ENCODE measurements at places on chromosomes 3 and 15. TPM values are rescaled to one million over a fixed set of nuclear protein-coding genes. Genes with fewer than 3 reads are reported as not detected.

Gene SSUH2
- not detected for total RNA-seq

Gene CLSTN2
- under 0.01 TPM for total RNA-seq

- DNase-seq: no peak
Measured at GRCh38 chr3:71857956-71858355, 73.0 kb upstream of the PROK2 start.

GRCh38 chr15:77497110-77497737, 76.5 kb downstream of the HMG20A start:
- no peak for DNase-seq

DNA sequence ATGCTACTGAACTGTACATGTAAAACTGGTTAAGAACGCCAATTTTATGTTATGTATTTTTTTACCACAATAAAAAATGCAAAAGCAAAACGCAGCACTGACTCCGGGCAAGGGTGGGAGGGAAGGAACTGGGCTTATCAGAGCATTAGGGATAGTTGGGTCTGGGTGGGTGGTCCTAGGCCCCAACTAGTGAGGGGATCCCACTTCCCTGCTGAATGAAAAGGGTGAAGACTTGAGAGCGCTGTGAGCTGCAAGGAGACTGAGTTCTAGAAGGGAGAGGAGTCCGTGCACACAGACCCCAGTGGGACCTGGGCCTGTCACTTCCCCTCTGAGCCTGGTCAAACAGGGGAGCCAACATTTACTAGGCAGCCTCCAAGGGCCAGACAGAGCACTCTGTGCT, 98.6 kb downstream of the TPRA1 start:
- no peak for DNase-seq

DNA sequence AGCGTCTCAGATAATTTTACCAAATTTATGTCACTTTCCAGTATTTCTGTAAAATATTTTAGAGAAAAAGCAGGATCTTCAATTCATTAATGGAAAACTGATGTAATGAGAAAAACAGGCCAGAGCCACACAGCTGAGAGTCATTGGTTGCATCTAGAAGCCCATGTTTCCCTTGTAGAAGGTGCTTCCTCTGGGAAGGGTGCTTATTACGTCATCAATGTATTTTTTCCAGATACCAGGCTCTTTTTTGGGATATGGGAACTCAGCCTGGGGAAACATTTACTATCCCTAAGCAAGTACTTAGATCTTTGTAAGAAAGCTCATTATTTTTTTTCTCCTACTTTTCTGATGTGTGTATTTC, 89.1 kb upstream of the PHLDB2 start:
- no peak for DNase-seq

GRCh38 chr15:79025201-79025600, 65.4 kb downstream of the RASGRF1 start:
- no peak for DNase-seq

GRCh38 chr3:72336821-72337479, 511.3 kb downstream of the SHQ1 start:
- no peak for DNase-seq

GRCh38 chr3:145333931-145334330, 827.1 kb downstream of the PLOD2 start:
- no peak for DNase-seq

- DNase-seq: no peak
Measured at GRCh38 chr15:30906366-30906765, 2.7 kb downstream of the FAN1 start.

DNA sequence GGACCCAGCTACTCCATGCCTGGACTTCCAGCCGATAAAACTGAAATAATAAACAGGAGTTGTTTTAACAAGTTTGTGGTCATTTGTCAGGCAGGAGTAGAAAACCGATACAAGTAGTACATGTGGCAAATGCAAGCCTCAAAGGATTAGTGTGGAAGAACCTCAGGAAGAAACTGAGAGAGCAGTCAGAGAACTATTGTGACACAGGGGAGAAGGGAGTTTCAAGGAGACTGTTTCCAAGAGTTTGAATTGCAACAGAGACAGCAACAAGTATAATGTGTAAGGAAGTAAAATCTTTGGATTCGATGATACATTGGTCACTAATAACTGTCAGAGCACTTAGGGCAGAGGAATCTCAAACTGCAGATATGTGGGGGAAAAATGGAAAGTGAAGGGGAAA, 450.6 kb upstream of the ARHGEF26 start:
- no peak for DNase-seq

GRCh38 chr15:90710436-90711027, 6.6 kb upstream of the BLM start:
- DNase-seq: no peak

- DNase-seq: no peak
Measured at GRCh38 chr3:30657914-30658313, 51.5 kb downstream of the TGFBR2 start.

Measured in activated T-cell treated with anti-CD3 and anti-CD28 coated beads, Interleukin-2, amount 50 U/mL, for 4 hours (primary cell).